ENCODE measurements at places on chromosomes 6 and 20. TPM values are rescaled to one million over a fixed set of nuclear protein-coding genes. Genes with fewer than 3 reads are reported as not detected.
A peak's percentile ranks its signal among the peaks of the same experiment; 100 is the strongest.

Gene RUNX2
- 3.0 TPM for total RNA-seq

Gene RPP40
- total RNA-seq: 3.5 TPM

- no peak overlapping the region for H3K27ac ChIP-seq
- H3K4me3 ChIP-seq: no peak overlapping the region
- H3K27me3 ChIP-seq: no peaks in the 10 kb centered on the region
- no peaks in the 10 kb centered on the region for H3K36me3 ChIP-seq
- DNase-seq: no peak
- no peaks in the 10 kb centered on the region for H3K4me1 ChIP-seq
Observed at GRCh38 chr20:22834651-22835256, 200.4 kb upstream of the SSTR4 start.

DNA sequence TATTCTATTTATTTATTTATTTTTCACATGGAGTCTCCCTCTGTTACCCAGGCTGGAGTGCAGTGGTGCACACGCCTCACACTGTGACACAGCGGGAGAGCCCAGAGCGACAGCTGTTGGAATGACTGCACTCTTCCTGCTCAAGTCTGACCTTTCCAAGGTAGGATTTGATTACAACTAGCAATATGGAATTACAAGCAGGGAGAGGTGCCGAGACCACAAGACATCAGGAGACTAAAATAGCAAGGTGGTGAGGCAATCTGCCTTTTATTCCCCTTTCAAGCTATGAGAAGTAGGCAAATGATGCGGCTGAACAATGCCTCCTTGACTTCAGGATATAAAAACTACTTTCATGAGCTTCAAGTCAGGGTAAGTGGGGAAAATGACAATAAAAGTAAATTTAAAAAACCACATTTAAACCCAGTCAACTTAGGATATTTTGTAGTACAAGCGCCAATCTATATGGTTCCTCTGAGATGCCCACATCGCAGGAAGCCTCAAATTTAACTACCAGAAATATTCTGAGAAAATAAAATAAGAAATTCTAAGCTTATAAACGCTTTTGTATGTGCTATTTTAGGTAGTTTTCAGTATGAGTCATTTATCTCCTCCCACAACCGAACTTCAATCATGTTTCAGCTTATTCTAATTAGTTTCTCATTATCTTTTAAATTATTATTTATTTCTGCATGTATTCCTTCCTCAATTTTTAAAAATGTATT is 146.9 kb upstream of the SGK1 start:
- no peaks in the 10 kb centered on the region for H3K36me3 ChIP-seq
- H3K27ac ChIP-seq: no peak overlapping the region
- DNase-seq: no peak
- no peaks in the 10 kb centered on the region for H3K27me3 ChIP-seq

GRCh38 chr6:32908897-32909296 is 31.9 kb downstream of the HLA-DMB start:
- no peak overlapping the region for H3K27ac ChIP-seq
- no peaks in the 10 kb centered on the region for H3K4me1 ChIP-seq
- peaks cover 14% of the 10 kb centered on the region for H3K27me3 ChIP-seq
- H3K36me3 ChIP-seq: no peaks in the 10 kb centered on the region
- no peak overlapping the region for H3K4me3 ChIP-seq

GRCh38 chr6:22327881-22328280 is 31.0 kb upstream of the PRL start:
- H3K4me1 ChIP-seq: no peaks in the 10 kb centered on the region
- no peaks in the 10 kb centered on the region for H3K27me3 ChIP-seq
- no peak overlapping the region for H3K27ac ChIP-seq
- DNase-seq: no peak

DNA sequence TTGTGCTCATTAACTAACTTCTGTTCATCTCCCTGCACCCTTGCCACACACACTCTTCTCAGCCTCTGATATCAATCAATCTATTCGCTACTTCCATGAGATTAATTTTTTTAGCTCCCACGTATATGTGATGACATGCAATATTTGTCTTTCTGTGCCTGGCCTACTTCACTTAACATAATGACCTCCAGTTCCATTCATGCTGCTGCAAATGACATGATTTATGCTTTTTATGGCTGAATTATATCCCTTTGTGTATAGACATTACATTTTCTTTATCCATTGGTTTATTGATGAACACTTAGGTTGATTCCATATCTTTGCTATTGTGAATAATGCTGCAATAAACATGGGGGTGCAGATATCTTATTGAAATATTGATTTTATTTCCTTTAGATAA is 50.8 kb upstream of the SPTLC3 start:
- no peak for DNase-seq
- no peaks in the 10 kb centered on the region for H3K4me1 ChIP-seq

- H3K4me1 ChIP-seq: peaks cover 18% of the 10 kb centered on the region
- peak overlapping the region; percentile 92 for H3K4me3 ChIP-seq
- H3K27ac ChIP-seq: peak overlapping the region; percentile 90
- H3K36me3 ChIP-seq: no peaks in the 10 kb centered on the region
- no peak for DNase-seq
Observed at GRCh38 chr6:170584954-170585498, 589 bp upstream of the PDCD2 start.

GRCh38 chr6:5012519-5012918 is 8.7 kb upstream of the RPP40 start:
- H3K4me3 ChIP-seq: no peak overlapping the region
- H3K36me3 ChIP-seq: no peaks in the 10 kb centered on the region
- no peak overlapping the region for H3K27ac ChIP-seq
- no peak for DNase-seq

All from heart right ventricle (tissue), 16 donors.